Stromal cell of bone marrow (primary cell): ENCODE measurements at places on chromosomes 12 and 14.

GRCh38 chr14:84323978-84324377 is 1206.0 kb upstream of the FLRT2 start:
- no peak for DNase-seq

DNA sequence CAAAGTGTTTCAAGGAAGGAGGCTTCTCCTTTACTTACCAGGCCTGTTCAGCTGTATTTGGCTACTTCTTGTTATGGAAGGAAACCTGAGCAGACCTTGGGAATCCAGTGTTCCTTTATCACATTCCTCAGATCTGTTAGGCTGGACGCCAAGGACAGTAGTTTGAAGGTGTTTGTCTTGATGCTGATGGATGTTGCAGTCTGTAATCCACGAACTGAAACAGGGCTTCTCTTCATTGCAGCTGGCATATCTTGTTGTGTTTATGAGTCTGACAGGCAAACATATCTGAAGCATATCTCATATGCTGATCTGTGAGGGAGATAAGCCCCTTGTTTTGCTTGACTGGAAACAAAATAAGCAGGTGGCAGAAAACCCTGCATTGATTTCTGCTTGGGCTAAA is 904.3 kb downstream of the NRXN3 start:
- no peak for DNase-seq

GRCh38 chr14:84804468-84804867 is 725.5 kb upstream of the FLRT2 start:
- DNase-seq = no peak

- DNase-seq = no peak
Observed at GRCh38 chr12:114697243-114697716, 13.3 kb upstream of the TBX3 start.

- no peak for DNase-seq
Observed at GRCh38 chr12:129762436-129762835, 141.4 kb downstream of the TMEM132D start.

DNA sequence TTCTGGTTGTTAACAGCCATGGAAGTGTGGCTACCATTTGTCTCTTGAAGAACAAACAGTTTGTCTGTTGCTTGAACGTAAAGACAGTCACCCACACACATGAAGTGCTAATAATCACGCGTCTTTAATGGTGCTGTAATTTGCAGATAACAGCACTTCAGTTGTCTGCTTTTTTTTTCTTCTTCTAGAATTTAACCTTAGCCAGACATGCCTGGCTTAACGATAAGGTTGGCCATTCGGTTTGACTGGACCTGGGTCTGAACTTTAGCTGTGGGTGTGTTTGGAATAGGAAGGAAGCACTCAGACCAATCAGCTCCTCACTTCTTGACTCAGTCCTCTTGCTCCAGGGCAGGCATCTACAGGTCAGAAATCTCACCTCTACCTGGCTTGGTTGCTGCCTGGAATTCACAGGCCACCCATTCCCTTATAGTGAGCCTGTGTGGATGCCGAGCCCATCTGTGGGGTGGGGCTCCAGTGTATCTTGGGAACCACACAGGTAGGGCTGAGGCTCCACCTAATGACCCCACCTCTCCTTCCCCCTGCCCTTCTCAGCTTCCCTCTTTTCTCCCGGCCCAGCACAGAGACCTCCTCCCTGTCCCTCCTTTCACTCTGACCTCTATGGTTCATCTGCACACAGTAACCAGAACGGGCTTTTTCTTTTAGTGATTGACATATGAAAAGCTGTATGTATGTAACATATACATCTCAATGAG is 246.4 kb upstream of the PWP1 start:
- no peak for DNase-seq

DNA sequence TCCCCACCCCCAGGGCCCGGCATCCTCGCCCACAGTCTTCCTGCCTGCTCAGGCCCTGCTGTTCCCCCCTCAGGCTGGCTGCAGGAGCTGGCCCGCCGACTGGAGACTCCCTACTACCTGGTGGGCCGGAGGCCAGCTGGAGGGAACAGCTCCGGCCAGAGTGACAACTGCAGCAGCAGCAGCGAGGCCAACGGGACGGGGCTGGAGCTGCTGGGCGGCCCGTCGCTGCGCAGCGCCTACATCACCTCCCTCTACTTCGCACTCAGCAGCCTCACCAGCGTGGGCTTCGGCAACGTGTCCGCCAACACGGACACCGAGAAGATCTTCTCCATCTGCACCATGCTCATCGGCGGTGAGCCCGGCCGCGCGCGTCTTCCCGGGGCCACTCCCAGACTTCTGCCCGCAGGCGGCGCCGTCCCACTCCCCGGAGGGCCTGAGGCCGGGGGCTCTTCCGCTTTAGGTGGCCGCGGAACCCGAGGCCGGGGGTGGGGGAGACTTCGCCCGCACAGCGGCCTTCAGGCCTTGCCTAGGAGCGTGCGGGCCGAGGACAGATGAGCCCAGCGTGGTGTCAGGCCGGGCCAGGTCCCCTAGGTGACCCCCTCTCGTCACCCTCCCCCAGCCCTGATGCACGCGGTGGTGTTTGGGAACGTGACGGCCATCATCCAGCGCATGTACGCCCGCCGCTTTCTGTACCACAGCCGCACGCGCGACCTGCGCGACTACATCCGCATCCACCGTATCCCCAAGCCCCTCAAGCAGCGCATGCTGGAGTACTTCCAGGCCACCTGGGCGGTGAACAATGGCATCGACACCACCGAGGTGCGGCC is 10.2 kb downstream of the KCNH3 start:
- no peak for DNase-seq

DNA sequence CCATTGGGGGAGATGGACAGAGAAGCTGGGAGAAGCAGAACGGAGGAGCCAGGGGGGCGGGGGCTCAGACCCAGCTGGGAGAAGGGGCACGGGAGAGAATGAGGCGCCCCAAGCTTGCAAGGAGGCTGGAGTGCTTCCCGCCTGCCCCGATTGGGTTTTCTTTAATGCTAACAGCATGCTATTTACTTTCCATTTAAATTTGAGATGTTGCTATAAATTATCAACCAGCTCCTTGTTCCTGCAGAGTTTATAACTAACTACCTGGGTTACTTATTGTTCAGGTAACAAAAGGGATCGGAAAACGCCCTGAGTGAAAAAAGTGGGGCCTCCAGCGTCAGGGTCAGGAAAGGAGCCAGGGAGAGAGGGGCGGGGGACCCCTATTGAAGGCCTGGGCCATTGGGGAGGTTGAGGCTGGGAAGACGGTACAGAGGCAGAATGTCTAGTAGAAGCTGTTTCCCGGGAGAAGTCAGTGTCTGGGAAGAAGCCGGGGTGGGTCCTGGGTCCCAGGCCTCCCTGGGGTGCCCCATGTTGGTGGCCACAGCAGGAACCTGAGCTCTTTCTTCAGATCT is 2.5 kb downstream of the HNF1A start:
- DNase-seq = no peak
